ENCODE measurements at places on chromosomes 4 and X.

- DNase-seq: no peak
Observed at GRCh38 chrX:101657495-101657894, 2.2 kb downstream of the ARMCX2 start.

GRCh38 chr4:145614233-145614610, 5.0 kb upstream of the MMAA start:
- DNase-seq: no peak

DNA sequence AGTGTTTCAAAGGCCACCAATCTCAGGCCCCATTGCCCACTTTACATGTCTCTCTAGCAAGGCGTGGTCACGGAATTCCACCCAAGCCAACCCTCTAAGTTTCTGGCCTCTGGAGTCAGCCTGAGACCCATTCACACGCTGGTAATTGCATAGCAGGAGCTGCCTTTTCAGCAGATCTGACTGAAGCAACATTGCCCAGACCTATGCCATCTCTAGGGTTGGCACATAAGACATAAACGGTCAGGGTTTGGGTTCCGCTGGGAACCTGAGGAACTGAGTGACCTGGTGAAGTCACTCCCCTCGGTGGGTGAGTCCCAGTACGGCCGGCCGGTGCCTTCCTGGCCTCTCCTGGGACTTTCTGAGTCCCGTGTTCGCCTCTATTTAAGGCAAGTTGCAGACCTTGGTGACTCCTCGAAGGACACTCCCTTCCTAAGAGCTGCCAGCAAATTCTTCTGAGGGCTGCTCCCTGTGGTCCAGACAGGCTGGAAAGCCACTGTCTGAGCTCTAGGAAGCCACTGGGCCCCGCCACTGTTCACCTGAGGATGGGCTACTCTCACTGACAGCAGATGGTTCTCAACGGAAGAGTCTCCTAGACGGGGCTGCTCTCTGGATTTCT, 15.9 kb downstream of the CTAG1A start:
- no peak for DNase-seq

DNA sequence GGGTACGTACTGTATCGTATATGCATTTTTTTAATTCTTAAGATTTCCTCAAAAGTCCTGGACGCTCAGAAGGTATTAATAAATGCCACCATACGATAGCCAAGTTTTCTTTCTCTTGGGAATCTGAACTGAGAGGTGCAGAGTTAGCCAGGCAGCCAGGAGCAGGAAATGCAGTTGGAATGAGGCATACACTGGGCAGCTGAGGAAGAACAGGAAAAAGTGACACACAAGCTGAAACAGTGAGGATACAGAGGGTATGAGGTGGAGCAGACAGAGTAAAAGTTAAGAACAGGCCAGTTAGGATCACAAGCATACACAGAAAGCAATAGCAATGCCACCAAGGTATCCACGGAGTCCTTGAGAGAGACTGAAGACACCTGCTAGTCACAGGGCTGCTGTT, 13.4 kb downstream of the UFSP2 start:
- no peak for DNase-seq

GRCh38 chrX:39755143-39756032, 342.4 kb downstream of the BCOR start:
- no peak for DNase-seq

DNA sequence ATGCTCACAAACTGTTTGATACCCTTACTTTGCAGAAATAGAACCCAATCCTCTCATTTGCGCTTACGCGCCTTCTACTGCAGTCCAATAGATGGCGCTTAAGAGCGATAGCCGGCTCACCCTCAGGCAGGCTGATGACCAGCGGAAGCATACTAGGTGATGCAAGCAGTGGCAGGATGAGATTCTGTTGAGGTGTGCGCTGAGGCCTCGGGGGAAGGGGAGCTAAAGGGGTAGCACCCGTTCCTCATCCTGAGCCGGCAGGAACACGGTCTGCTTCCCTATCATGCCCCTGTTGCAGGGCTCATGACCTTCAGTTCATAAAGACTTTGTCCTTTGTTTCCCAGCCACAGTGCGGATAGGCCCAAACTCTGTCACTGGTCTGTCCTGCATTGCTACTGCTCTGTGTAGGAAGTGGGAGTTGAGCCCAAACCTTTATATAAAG, 628.9 kb downstream of the TLL1 start:
- DNase-seq: no peak

DNA sequence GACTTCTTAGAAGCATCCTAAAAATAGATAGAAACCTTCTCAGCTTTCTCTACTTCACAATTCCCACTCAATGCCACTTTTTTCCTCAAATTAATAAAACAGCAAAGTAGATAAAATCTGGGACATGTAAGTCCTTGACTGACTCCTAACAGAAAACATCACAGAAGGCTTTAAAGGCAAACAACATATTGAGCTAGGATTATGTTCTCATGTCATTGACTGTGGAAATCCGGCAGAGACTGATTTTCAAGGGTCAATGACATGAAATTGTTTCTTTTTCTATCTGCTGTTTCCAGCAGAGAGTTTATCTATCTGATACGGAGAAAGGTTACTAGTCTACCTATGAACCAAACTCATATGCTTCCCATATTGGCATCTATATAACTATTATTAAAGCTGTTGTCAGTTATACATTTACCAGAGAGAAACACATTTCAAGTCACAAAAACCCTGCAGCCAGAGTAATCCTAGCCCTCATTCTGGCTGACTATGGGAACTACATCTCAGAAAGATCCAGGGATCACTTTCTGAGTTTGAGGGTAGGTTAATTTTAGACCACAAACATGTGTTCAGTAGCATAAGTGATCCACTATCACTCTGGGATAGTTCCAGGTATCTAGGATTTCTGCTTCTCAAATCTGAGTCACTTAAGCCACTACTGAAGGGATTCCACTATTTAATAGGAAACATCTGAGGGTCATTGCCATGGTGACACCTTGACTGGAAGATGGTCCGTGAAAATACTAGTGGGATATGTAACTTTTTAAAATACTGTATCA, 147.6 kb downstream of the PPP3CA start:
- no peak for DNase-seq
